Activated CD4-positive, alpha-beta memory T cell treated with anti-CD3 and anti-CD28 coated beads, Interleukin-2, amount 10 ng/mL, durations not matched to agents 7 days and 5 days (primary cell): ENCODE measurements at places on chromosomes 12 and 14. TPM values are rescaled to one million over a fixed set of nuclear protein-coding genes. Genes with fewer than 3 reads are reported as not detected.

DNA sequence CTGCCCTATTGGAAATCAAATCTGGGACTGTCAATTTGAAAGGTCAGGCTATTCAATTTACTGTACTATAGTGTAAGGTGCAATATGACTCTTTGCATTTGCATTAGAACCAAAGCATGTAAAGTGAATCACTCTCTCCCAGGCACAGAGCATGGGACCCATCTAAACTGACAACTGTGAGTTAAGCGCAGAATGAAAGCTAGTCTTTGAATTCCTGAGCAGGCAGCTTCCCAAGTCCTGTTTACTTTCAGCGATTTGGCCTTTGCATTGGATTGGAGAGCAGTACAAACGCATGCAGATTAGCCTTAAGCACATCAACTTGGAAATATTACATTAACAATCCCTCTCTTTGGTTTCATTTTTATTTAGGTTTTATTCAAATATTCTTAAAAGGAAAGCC, 74.6 kb downstream of the RERG start:
- no peak for DNase-seq

GRCh38 chr14:55771242-55771981, 191.4 kb downstream of the KTN1 start:
- DNase-seq = no peak

DNA sequence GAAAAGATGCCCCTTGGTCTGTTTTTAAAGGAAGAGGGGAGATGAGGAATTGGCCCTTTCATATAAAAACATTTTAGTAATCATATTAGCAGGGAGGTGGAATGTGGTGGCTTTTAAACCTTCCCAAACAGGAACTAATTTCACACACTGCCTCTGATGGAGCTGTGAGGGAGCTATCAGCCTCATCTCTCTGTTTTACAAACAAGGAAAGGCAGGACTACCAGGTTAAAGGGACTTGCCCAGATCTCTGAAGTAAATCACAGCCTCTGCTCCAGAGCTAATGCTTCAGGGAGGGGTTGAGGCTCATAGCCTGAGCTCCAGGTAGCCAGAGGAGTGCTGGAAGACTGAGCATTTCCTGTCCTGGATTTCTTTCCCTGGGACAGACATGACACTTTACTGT, 1.1 kb upstream of the BMP4 start:
- no peak for DNase-seq

- DNase-seq = no peak
These were observed 1.7 kb downstream of the RASSF8 start for GRCh38 chr12:25960143-25960542.

DNA sequence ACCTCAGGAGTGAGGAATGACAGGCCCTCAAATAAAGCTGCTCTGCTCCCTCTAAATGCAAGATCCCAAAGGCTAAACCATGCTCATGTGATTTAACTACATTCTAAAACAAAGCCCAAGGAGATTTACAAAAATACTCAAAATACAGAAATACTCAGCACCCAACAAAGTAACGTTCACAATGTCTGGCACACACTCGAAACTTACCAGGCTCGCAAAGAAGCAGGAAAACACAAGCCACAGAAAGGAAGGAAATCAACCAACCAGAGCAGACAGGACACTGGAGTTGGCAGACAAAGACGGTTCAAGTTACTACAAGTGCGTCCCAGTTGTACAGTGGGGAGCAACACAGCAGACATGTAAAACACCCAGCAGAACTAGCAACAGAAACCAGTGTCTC, 33.4 kb downstream of the STX2 start:
- no peak for DNase-seq

GRCh38 chr14:104795781-104796686, 486 bp upstream of the AKT1 start:
- peak; percentile 69 for DNase-seq

DNA sequence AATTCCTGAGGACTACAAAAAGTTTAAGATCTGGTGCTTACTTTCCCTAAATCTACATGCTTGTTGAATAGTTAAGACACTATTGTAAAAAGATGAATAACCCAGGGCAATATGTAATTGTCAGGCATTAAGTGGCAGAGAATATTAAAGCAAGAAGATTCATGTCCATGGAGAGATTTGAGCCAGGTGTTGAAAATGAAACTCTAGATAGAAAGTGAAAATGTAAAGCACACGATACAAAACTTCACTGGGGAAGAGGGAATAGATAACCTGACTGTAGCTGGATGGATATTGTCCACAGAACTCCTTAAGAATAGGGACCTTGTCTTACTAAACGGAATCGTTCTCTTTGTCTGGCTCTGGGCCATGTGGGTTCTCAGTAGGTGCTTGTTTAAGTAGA, 5.0 kb downstream of the CAND1 start:
- DNase-seq = no peak

DNA sequence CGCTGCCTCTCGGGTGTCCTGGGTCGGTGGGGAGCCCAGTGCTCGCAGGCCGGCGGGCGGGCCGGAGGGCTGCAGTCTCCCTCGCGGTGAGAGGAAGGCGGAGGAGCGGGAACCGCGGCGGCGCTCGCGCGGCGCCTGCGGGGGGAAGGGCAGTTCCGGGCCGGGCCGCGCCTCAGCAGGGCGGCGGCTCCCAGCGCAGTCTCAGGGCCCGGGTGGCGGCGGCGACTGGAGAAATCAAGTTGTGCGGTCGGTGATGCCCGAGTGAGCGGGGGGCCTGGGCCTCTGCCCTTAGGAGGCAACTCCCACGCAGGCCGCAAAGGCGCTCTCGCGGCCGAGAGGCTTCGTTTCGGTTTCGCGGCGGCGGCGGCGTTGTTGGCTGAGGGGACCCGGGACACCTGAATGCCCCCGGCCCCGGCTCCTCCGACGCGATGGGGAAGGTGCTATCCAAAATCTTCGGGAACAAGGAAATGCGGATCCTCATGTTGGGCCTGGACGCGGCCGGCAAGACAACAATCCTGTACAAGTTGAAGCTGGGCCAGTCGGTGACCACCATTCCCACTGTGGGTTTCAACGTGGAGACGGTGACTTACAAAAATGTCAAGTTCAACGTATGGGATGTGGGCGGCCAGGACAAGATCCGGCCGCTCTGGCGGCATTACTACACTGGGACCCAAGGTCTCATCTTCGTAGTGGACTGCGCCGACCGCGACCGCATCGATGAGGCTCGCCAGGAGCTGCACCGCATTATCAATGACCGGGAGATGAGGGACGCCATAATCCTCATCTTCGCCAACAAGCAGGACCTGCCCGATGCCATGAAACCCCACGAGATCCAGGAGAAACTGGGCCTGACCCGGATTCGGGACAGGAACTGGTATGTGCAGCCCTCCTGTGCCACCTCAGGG, 679 bp downstream of the ARF6 start:
- peak; percentile 84 for DNase-seq

DNA sequence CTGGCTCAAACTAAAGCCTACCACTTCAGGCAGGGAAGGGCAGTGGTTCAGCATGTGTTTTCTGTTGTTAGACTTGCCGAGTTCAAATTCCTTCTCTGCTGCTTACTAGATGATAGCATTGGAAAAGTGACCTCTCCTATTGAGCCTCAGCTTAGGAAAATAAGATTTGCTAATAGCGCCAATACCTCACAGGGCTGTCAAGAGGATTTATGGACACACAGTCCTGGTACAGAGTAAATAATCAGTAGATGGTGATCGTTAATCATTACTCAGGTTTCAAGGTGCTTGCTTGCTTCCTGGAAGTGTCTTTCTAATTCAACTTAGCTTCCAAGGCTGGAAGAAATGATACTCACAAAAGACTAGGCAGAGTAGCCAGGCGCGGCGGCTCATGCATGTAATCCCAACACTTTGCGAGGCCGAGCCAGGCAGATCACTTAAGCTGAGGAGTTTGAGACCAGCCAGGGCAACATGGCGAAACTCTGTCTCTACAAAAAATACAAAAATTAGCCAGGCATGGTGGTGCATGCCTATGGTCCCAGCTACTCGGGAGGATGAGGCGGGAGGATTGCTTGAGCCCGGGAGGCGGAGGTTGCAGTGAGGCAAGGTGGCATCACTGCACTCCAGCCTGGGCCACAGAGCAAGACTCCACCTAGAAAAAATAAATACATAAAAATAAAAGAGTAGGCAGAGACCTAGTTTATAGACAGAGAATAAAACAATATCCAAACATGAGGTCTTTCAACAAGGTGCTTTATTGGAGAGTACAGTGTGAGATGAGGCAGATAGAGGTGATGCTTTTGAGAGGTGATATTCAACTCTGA, 6.0 kb downstream of the PLA2G1B start:
- no peak for DNase-seq

GRCh38 chr14:76138758-76139723, 12.7 kb upstream of the GPATCH2L start:
- DNase-seq = no peak

- no peak for DNase-seq
These were observed 53.9 kb upstream of the STXBP6 start for GRCh38 chr14:25103820-25104219.

GRCh38 chr14:99606359-99606758, 2.4 kb upstream of the CCDC85C start:
- no peak for DNase-seq

DNA sequence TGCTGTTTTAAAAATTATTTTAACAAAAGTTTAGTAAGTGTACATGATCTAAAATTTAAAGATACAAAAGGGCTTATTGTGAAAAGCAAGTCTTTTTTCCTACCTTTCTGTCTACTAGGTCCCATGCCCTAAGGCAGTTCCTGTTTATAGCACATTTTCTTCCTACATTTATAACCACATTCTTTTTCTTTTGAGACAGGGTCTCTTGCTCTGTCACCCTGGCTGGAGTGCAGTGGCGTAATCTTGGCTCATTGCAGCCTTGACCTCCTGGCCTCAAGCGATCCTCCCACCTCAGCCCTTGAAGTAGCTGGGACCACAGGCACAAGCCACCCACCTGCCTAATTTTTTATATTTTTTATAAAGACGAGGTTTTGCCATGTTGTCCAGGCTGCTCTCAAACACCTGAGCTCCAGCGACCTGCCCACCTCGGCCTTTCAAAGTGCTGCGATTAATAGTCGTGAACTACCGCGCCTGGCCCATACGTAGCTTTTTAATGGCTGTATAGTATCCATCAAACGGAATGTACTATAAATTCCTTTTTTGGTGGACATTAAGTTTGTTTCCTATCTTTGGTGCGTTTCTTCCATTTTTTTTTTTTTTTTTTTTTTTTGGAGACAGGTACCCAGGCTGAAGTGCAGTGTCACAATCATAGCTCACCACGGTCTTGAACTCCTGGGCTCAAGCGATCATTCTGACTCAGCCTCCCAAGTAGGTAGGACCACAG, 20.9 kb downstream of the FRS2 start:
- no peak for DNase-seq

DNA sequence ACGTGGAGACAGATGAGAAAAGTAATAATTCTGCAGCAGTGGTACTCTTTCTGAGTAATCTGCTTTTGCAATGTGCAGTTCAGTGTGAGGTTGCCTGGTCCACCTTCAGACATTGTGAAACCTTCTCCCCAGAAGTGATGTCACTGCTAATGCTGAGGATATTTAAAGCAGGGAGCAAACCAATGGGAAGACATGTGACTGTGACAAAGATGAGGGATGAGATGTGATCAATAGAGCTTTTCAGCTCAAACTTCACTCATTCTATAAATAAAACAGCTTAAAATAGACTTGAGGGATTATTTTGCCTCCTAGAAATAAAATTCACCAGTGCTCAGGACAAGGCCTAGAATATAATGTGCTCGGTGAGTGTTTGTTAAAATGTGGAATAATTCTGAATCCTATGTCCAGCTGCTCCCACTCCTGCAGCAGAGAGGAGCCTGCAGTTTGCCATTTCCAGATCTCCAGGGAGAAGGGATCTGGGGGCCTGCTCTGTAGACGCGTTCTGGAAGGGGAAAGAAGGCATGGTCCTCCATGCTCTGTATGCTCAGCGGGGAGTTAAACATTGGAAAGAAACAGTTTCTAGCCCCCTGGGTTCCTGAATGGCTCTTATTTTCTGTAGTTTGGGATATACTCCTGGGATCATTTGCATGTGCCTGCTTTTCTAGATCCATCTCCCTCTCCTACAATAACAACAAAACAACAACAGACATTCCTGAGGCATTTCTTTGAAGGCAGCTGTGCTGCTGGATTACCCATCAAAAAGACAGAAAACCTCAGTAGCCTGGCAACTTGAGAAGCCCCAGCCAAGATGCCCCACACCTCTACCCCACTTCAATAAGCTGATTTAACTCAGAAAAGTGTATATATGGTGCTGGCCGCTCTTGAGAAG, 8.9 kb downstream of the SLC7A8 start:
- DNase-seq = no peak

GRCh38 chr12:13992585-13992984, 11.2 kb upstream of the GRIN2B start:
- no peak for DNase-seq

GRCh38 chr12:78194448-78194847, 363.8 kb downstream of the NAV3 start:
- no peak for DNase-seq

DNA sequence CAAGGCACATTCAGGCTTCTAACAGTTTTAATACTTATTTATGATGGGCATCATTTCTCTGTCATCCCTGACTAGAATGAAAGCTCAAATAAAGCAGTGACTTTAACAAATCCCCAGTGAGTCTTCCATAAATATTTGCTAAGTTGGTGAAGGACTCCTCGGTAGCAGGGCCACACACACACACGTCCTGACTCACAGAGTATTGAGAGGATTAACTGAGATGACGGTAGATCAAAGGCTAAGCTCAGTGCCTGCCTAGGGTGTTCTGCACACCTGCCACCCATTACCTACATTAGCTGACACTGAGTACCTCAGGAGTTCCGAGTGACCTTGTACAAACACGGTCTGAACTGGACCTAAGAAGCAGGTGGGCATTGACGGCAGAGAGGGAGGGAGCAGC, 197.3 kb upstream of the SFSWAP start:
- no peak for DNase-seq

DNA sequence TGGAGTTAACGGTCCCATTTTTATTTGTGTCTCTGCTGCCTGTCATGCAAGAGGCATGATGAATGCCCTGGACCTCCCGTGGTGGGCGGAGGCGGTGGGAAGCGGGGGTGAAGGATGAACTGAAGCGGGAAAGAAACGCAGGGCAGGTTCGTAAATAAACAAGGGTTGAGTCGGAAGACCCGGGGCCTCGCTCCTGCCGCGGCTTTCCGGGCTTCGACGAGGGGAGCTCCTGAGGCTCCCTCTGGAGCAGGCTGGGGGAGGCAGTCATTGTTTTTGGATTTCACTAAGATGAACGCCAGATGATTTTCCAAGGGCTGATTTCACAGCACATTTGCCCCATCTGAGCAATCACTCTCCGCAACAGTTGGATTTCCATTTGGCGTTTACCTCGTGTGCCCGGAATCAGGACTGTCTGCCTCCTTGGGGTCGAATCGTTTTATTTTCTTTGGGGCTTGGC, 130.2 kb downstream of the SLC38A6 start:
- no peak for DNase-seq

GRCh38 chr14:29220566-29220965, 454.0 kb downstream of the FOXG1 start:
- DNase-seq = no peak

ATXN3 gene
- total RNA-seq = 29.3 TPM

ZFYVE21 gene
- 17.8 TPM for total RNA-seq

THTPA gene
- 11.8 TPM for total RNA-seq

SLC2A14 gene
- total RNA-seq = 15.8 TPM

HEATR5A gene
- 9.4 TPM for total RNA-seq
